GM20000 (cell line): ENCODE measurements at places on chromosomes 4 and X.

DNA sequence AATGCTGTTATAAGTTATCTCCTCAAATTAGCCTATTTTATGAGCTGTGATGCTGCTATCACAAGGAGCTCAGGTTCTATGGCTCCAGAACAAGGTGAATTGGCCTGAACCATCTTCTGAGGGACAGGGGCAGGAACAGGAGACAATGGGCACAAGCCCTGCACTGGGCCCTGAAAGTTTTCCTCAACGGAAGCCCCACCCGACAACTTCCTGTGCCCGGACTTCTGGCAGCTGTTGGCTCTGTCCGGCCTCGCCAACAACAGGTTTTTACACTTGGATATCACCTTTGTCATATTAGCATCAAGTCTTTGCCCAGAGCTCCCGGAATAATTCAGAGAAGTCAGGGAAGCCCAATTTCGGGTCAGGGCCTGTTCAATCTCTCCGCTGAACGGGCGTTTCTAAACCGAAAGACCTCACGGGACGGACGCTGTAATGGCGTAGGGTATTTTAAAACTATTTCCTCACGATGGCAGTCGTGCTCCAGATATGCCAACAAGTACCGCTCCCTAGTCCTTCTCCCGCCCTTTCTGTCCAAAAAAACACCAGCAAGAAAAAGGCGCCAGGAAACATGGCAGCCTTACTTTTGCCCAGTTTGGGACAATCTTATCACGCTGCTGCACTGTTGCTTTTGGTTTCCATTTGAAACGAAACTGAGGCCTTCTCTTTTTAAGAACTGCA lies 201.0 kb upstream of the STK26 start:
- no peak for DNase-seq

DNA sequence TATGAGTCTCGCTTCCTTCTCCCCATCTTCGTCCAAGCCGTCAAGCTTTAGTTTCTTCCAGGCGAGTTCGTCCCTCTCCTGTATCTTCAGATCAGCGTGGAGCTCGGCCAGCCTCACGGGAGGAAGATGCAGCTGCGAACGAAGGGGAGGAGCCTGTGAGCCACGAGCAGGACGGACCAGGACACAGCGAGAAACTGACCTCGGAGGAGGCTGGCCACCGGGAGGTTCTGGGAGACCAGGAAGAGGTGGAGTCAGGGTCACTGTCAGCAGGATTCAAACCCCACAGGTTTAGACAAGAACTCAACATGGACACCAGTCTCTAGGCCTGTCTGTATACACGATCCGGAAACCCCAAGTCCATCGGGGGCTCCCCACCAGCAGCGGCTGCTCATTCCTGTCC lies 7.3 kb downstream of the LRPAP1 start:
- DNase-seq, result no peak

GRCh38 chrX:23978491-23978890 lies 48.5 kb downstream of the KLHL15 start:
- no peak for DNase-seq

DNA sequence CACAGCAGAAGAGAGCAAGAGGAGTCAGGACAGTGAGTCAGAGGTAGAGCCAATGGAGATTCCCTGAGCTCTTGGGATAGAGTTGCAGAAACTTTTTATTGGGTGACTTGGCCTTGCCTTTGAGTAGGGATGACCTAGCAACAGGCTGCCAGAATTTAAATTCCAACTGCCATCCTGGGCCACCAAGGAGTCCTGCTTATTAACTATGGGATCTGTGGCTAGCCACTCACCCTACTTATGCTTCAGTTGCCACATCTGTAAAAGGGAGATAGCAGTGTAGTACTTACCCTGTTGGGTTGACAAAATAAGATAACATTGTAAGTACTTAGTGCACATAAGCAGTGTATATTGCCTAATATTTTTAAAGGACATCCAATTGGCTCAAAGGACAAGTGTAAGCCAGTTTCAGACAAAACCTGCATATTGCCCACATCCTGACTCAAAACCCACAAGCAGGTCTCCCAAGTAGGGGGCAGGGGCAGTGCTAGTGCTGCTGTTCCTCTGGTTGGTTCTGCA lies 43.5 kb upstream of the TMEM164 start:
- DNase-seq, result no peak

- DNase-seq, result no peak
Observed at GRCh38 chrX:8755116-8755515, 23.2 kb upstream of the ANOS1 start.

DNA sequence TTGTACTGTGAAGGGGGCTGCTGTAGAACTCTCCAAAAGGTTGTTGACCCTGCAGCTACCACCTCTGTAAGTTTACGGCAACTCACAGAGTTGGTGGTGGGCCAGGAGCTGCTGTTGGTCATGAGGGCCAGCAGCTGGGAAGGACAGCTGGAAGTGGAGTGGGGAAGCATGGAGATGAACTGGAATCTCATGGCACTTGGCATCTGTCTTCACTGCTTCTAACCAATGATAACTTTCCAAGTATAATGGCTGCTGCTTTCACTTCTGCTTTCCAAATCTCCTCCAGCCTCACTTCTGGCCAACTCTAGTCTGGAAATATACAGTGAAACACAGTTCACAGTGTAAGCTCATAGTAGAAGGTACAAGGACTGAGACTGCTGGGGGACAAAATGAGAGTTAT lies 126.5 kb upstream of the INTU start:
- DNase-seq, result no peak

- DNase-seq, result no peak
Observed at GRCh38 chr4:95850161-95850560, 10.3 kb downstream of the PDHA2 start.

- DNase-seq, result no peak
Observed at GRCh38 chrX:145524931-145525330, 277.6 kb downstream of the SPANXN1 start.

GRCh38 chr4:110306303-110306702 lies 107.9 kb upstream of the ELOVL6 start:
- DNase-seq, result no peak

DNA sequence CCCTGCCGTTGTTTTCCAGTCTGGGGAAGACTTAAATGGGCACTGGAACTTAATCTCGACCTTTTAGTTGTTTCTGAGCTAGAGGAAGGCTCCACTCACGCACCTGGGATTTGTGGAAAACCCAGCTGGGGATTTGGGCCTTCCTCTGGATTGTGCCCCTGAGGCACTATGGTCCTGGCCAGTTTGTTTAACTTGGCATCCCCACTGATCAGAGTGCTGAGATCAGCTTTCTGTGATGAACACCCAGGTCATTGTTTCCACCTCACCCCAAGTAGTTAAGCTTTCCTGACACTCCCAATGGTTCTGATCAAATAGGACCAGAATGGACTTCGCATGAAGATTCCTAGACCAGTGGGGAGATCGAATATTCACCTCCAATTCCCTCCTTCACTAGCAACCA lies 20.5 kb upstream of the NAP1L5 start:
- no peak for DNase-seq

- DNase-seq, result no peak
Observed at GRCh38 chrX:123324625-123325024, 140.5 kb downstream of the GRIA3 start.

- no peak for DNase-seq
Observed at GRCh38 chr4:163415668-163416067, 57.9 kb downstream of the TKTL2 start.

GRCh38 chrX:153600032-153600373 lies 1.1 kb upstream of the CCNQ start:
- DNase-seq, result no peak

- DNase-seq, result no peak
Observed at GRCh38 chr4:168580228-168580627, 83.4 kb downstream of the PALLD start.

DNA sequence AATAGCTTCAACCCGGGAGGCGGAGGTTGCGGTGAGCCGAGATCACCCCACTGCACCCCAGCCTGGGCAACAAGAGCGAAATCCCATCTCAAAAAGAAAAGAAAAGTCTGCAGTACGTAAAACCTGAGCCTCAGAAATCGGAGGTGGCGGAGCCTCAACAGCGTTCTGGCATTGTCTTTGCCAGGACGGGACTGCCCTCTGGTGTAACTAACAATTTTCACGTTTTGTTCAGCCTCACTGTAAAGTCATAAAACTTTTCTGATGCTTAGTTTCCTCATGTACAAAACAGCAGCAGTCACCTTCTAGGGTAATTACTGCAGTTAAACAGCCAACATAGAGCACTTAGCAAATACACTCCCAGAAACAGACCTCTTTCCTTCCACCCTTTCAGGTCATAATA lies 121.7 kb downstream of the RBM47 start:
- DNase-seq, result no peak

- DNase-seq, result no peak
Observed at GRCh38 chrX:68997911-68998310, 167.3 kb downstream of the PJA1 start.

GRCh38 chrX:17519358-17519757 lies 144.4 kb downstream of the NHS start:
- no peak for DNase-seq

DNA sequence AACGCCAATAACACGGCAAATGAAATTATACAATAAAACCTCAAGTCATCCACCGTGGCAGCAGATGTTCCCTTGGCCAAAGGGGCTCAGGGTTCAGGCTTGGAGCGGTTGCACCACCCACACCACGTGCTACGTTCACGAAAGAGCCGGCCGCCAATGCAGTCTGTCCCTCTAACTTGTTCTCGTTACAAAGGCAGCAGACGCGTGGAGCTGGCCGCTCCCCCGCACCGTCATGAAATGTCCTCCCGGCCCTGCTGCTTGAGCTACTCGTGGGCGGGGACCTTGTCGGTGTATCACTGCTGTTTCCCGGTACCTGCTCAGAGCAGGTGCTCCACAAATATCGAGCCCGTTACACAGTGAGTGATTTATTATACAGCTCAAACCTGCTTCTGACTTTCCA lies 36.4 kb upstream of the MAN2B2 start:
- DNase-seq, result no peak

DNA sequence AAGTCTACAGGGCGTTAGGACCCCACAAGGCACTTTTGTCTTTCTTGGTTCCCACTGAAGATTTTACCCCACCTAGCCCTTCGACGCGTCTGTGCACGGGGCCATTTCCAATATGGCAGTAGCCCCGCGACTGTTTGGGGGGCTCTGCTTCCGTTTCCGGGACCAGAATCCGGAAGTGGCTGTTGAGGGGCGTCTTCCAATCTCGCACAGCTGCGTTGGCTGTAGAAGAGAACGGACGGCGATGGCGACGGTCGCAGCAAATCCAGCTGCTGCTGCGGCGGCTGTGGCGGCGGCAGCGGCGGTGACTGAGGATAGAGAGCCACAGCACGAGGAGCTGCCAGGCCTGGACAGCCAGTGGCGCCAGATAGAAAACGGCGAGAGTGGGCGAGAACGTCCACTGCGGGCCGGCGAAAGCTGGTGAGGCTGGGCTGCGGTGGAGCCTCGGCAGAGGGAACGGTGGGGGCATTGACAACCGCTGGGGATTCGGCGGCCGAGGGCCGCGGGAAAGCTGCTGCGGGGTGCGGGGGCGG lies at the start of gene USP11:
TSS of gene USP11 (plus strand) at position 207 of the 530 bp plus-strand sequence. CDS start at position 242, 35 bp downstream.
- DNase-seq, result peak; percentile 56

GRCh38 chr4:185290656-185291055 lies 81.3 kb downstream of the SNX25 start:
- DNase-seq, result no peak

GRCh38 chrX:66731398-66731797 lies 92.5 kb upstream of the EDA2R start:
- peak; percentile 4 for DNase-seq

- no peak for DNase-seq
Observed at GRCh38 chr4:152160225-152160800, 375.6 kb downstream of the FBXW7 start.

GRCh38 chrX:120791013-120791643 lies 84.5 kb downstream of the CT47B1 start:
- DNase-seq, result no peak

DNA sequence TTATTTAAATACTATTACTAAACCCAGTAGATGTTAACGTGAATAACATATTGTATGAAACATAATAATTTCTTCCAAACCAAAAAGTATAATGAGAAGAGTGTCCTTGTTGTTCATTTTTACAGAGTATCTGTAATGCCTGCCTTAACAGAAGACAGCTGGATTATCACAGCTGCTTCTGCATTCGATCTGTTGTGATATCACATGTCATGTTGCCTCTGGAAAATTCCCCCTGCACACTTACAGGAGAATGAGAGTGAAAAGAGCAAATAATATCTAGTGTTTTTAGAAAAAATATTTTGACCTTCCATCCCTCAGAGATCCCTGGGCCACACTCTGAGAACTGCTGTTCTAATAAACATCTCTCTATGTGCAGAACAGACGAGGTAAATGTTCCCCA lies 240.1 kb upstream of the NOCT start:
- DNase-seq, result no peak

DNA sequence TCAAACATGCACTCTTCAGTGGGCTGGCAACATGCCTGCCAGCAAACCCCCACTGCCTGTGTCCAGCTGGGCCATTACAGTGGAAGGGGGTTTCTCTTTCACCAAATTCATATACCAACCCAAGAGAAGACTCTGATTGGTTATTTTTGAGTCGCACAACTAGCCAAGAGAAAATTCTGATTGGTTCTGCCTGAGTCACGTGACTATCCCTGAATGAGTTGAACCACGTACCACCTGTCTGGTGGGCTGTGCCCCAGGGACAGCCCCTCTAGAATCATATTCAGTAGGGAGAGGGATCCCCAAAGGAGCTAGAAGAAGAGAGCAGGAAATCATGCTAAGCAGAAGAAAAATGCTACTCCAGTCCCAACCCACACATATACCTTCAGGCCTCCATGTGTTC lies 313.1 kb downstream of the STK32B start:
- DNase-seq, result no peak

- DNase-seq, result no peak
Observed at GRCh38 chr4:6095897-6096296, 77.7 kb upstream of the C4orf50 start.

DNA sequence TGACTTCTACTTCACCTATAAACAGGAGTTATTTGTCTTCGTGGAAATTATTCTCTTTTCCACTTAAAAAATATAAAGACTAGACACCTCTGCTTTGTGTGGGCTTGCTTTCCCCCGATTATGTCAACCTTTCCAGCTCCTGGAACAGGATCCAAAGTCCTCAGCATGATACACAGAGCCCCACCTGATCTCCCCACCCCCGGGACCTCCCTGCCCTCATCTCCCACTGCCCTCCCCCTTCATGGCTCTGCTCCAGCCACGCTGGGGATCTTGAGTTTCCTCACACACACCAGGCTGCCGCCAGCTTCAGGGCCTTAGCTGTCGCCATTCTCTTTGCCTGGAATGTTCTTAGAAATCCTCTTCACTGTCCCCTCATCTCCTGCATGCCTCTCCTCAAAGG lies 55.3 kb downstream of the MBNL3 start:
- no peak for DNase-seq

DNA sequence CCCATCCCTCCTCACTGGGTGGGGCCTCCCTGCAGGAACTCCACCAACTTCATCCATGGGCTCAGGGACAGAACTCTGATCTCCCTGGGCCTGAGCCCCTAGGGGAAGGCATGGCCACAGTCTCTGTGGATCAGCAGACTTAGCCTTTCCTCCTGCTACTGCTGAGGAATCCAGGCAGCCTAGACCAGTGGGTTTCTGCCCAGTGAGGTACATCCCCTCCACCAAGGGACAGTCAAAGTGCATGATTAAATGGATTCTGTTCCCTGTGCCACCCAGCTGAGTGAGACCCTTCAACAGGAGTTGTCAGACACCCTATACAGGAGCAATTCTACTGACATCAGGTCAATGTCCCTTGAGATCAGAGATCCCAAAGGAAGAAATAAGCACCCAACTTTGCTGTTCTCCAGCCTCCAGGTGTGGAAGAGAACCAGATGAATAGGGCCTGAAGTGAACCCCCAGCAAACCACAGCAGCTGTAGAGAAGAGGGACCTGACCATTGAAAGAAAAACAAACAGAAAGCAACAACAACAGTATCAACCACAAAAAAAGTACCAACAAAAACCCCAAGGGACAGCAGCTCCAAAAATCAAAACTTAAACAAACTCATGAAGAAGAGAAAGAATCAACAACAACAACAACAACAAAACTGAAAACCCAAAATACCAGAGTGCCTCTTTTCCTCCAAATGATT lies 84.8 kb downstream of the CHIC1 start:
- DNase-seq, result no peak
